Right atrium auricular region (tissue), 2 donors: ENCODE measurements at places on chromosomes 7 and 10.

- DNase-seq: peak; percentile 64
Measured at GRCh38 chr7:18495412-18496340, at the start of gene HDAC9. HDAC9 (plus strand) TSS chr7:18495749; CDS start chr7:18496303, 554 bp downstream.

- DNase-seq: no peak
Measured at GRCh38 chr7:91194841-91195240, 69.4 kb upstream of the FZD1 start.

GRCh38 chr7:35725280-35725680, 30.3 kb upstream of the HERPUD2 start:
- no peak for DNase-seq

DNA sequence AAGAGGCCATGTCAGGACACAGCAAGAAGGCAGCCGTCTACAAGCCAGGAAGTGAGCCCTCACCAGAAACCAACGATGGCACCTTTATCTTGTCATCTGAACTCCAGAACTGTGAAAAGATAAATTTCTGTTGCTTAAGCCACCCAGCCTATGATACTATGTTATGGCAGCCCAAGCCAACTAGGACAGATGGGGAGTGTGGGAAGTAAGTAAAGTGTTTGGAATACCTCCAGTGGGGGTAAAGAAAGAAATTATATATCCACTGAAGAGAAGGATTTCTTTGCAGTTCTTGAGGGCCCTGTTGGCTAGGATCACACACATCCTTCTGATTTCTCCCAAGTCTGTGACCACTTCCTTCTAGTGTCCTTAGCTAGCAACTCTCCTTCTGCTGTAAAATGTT, 384.4 kb downstream of the TNS3 start:
- DNase-seq: no peak

GRCh38 chr10:35453855-35454532, 117.7 kb downstream of the CCNY start:
- no peak for DNase-seq

DNA sequence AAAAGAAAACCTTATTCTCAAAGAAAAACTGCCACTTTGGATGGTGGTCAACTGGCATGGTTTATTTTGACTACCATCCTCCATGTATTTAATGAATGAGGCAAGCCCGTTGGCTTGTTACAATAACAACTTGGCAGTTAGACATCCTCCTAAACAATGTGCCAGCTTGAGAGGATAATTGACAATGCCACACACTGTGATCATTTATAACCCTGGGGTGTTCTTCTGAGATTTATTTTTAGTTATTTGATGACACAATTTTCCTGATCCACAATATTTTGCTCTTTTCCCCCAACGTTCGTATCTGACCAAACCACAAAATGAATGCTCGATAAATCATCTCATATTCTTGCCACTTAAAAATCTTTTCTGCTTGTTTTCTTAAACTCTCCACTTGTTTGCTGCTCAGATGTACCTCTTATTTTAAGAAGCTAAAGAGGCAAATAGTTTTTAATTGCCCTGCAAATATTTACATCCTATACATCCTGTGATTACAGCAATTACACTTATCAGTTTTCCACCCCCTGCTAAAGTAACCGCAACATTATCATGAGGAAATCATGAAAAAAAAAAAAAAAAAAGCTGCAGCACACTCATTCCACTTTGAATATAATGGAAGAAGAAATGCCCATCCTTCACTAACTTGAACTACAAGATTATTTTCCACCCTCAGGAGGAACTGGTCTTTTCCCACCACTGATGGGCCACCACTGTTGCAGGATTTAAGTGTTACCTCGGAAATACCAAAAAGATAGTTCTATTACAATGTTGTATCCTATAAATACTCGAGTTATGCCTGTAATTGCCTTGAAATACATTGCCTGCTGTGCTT, 119.9 kb downstream of the MBL2 start:
- DNase-seq: no peak

DNA sequence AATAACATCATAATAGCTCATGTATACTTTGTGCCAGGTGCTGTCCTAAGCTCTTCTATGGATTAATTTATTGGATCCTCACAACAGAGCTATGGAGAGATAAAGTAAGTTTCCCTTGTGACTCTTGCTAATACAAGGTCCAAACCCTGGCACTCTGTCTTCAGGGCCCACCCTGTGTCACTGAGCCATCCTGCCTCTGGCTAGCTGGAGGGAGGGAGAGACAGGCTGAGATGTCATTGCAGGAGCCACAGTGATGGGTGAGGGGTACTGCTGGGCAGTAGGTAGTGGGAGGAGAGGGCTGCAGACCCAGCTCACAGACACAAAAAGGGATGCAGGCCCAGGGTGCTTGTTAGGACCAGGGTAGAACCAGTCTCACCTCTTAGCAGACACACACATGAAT, 16.9 kb downstream of the GCK start:
- no peak for DNase-seq

DNA sequence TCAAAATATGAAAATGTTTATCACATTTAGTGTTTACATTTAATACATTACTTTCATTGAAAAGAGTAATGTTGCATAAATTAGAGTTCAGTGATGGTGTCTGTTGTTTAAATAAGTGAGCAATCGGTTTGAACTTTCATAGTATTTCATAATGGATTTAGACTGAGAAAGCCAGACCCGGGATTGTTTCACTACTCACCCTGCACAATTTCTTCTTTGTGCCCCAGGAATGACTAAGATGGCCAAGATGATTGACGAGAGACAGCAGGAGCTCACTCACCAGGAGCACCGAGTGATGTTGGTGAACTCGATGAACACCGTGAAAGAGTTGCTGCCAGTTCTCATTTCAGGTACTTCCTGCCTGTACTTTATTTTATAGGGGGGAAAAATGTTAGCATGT, 74.6 kb downstream of the VCL start:
- DNase-seq: no peak

GRCh38 chr10:119770928-119771327, 45.1 kb downstream of the INPP5F start:
- no peak for DNase-seq

GRCh38 chr7:98643236-98643985, 26.3 kb downstream of the NPTX2 start:
- no peak for DNase-seq

GRCh38 chr7:97022491-97023306, 1.9 kb downstream of the DLX5 start:
- DNase-seq: no peak

- DNase-seq: no peak
Measured at GRCh38 chr10:48811917-48812316, 127.2 kb downstream of the WDFY4 start.

DNA sequence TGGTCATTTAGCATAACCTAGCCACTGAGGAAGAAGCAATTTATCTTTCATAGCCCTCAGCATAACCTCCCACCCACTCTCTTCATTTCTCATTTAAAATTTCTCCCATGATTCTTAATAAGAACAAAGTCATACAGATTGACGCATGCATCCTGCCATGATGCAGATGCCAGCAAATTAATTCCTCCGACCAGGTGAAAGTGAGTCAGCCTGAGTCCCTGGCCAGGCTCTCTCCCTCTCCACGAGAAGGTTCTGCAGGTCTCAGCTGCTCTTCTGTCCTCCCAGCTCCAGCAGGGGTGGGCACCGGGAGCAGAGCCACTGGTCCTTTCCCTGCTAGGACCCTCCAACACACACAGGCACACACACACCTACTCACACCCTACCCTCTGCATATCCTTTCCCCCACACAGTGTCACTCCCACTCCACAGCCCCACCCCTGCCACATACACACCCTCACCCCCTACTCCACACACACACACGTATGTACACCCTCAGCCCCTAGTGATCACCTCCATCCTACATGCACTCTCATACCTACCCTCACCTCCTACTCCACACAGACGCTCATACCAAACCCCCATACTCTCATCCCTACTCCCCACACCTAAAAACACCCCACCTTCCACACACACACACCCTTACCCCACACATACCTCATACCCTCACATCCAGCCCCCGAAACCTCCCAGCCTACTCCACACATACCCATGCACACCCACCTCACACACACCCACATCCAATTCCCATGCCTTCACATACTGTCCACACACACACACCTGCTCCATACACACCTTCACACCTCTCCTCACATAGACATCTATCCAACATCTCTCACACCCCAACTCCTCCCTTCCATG, 78.0 kb downstream of the FAM13C start:
- no peak for DNase-seq

DNA sequence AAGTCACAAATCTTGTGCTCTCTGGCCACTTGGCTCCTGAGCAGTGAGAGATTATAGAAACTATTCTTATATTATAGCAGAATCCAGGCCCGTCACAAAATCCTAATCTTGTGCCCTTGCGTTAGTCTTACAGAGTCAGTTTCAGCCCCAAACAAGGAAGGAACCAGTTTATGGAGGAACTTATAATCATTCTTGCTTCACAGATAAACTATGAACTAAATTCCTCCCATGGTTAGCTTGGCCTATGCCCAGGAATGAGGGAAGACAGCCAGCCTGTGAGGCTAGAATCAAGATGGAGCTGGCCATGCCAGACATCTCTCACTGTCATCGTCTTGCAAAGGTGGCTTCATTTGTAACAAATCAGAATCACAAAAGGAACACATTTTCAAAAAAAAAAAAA, 199.7 kb upstream of the PITRM1 start:
- DNase-seq: no peak

DNA sequence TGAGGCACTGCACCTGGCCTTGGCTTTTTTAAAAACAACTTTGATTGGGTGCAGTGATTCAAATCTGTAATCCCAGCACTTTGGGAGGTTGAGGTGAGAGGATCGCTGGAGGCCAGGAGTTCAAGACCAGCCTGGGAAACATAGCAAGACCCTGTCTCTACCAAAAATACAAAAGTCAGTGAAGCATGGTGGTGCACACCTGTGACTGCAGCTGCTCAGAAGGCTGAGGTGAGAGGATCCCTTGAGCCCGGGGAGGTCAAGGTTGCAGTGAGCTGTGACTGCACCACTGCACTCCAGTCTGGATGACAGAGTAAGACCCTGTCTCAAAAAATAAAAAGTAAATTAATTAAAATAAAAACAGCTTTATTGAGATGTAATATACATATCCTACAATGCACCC, 84.9 kb downstream of the NPTX2 start:
- DNase-seq: no peak

DNA sequence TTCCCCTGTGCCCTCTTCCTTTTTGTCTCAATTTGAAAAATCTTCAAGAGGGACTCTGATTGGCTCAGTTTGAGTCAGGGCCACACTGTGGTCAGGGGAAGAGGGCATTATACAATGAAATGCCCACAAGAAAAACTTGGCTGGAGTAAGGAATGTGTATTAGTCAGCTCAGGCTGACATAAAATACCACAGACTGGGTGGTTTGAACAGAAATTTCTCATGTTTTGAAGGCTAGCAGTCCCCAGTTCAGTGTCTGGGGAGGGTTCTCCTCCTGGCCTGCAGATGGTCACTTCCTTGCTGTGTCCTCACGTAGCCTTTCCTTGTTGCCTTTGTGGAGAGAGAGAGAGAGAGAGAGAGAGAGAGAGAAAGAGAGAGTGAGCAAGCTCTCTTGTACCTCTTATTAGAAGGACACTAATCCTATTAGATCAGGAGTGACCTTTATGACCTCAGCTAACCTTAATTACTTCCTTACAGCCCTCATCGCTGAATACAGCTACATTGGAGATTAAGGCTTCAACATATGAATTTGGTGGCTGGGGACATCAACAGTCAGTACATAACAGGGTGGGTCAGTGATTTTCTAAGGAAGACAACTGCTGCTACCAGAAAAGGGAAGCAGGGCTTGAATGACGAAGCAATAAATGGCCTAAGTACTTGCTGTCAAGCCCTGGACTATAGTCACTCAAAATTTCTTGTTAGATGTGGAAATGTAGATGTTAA, 25.8 kb upstream of the FAM13C start:
- DNase-seq: no peak

DNA sequence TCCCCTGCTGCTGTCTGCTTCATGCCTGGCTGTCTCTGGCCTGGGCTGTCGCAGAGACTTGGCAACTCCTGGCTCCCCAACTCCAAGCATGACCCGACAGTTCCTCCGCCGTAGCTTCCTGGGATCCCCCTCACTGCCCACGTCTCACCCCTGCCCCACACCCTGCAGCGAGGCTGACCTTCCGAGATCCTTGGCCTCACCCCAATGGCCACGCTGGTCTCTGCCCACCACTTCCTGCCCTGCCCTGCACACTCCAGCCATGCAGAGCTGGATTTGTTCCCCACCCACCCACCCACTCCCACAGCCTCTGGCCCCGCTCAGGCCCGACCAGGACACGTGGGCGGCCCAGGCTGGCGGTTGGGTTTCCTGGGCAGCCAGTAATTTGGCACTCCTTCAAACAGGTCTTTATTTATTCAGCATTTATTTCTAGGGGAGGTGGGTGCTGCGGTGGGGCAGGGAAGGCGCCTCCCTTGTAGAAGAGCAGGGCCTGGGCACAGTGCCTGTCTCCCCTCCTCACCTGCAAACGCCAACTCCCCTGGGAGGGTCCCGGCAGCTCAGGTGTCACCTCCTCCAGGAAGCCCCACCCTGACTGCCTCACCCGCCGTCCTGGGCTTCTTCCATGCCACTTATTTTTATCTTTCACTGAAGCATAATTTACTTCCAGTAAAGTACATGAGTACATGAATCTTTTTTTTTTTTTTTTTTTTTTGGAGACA, 25.5 kb downstream of the GTF2IRD1 start:
- no peak for DNase-seq

GRCh38 chr10:5589661-5590511, 65.1 kb downstream of the CALML3 start:
- no peak for DNase-seq

DNA sequence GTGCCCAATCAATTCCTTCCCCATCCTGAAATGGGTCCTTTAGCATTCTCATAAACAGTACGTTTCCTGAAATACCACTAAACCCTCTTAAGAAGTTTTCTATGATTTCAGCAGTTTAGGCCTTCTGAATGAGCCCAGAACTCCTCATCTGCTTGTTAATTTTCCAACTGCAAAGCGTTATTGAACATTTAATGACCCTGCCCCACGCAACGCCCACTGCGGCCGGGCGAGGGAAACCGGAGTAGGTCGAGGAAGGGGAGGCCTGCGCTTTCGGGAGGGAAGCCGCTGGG, 608 bp upstream of the UBN2 start:
- no peak for DNase-seq

GRCh38 chr7:74000489-74001149, 27.4 kb upstream of the ELN start:
- no peak for DNase-seq

GRCh38 chr7:103307503-103308231, 10.4 kb downstream of the PMPCB start:
- DNase-seq: no peak

GRCh38 chr7:100081535-100082102, at the start of gene ZNF3:
ZNF3 (minus strand) TSS chr7:100081723; CDS start chr7:100077357, 4,366 bp downstream.
- peak; percentile 99 for DNase-seq

- no peak for DNase-seq
Measured at GRCh38 chr7:102396710-102397019, 502 bp downstream of the PRKRIP1 start.

DNA sequence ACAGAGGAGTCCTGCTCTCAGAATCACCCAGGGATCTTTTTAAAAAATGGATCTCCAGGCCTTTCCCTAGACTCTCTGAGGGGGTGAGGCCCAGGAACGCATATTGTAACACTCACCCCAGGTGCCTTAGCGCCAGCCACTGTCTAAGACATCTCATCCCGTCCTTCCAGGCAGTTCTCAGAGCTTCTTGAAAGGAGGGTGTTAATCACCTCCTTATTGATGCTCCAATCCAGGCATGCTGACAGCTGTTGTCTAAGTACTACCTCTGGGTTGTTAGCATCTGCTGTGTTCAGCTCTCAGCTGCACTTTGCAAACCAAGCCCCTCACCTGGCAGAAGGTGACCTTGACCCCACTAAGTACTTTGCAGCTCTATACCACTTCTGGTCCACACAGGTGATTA, 36.0 kb downstream of the KIAA1549 start:
- DNase-seq: no peak

GRCh38 chr10:22518167-22518724, 172.9 kb downstream of the SPAG6 start:
- DNase-seq: no peak
